ENCODE measurements at places on chromosomes 3 and 15.

DNA sequence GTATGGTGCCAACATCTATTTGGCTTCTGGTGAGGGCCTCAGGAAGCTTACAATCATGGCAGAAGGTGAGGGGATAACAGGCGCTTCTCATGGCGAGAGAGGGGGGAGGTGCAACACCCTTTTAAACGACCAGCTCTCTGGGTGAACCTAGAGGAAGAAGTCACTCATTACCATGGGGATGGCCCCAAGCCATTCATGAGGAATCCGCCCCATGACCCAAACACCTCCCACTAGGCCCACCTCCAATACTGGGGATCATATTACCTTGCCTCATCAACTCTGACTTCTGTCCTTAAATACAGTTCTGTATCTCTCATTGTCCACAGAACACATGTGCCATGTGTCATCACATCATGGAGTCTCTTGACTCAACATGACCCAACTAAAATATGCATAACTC, 37.5 kb upstream of the CLRN1 start:
- DNase-seq, result no peak

DNA sequence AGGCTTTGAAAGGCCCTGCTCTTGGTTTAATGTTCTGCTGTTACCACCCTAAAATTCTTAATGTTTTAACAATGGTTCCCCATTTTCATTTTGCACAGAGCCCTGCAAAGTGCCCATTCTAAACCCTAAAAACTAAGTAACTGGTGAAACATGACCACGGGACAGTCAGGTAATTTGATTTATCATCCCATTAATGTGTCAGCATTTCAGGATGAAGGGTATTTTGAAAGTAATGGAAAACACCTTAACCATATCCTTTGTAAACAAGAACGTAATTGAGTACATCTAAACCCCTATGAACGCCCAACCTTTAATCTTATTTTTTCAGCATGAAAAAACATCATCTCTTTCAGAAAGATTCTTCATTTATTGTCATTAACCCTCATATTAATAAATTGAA, 164.9 kb upstream of the IL12A start:
- no peak for DNase-seq

DNA sequence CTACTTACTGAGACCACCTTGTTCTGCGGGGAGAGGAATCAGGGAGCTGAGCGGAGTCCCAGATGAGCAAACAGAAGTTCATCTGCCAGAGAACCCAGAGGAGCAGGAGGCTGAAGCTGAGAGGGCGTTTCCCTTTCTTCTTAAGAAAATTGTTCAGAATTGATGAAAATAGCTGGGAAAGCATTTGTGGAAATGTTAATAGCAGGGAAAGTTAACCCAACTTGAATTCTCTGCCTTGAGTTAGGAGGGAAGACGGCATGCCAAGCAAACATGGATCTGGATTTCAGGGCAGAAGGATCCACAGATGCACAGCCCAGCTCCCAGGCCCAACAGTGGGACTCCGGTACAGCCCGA, 23.2 kb downstream of the CRABP1 start:
- no peak for DNase-seq

DNA sequence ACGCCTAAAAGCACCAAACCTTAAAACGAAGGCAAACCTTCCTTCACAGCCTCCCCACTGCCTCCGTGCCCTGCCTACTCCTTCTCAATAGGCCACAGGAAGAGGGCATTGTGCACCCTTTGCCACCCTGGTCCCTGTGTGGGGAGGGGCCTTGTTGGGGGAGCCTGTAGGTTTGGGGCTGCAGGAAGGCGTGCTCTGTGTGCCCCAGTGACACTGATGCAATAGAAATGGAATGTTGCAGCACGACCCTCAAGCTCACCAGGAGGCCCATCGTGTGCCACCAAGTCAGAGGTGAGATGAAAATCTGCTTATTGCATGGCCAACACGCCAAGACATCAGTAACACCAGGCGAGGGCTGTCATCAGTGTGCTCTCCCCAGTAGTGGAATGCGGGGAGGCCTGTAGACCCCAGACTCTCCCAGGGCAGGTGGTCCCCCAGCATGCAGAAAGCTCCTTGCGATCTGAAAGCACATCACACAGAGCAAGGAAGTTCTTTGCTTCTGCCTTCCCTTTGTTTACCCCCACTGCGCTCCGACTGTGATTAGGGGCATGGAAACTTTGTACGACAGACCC, 86.2 kb downstream of the ASB7 start:
- no peak for DNase-seq

DNA sequence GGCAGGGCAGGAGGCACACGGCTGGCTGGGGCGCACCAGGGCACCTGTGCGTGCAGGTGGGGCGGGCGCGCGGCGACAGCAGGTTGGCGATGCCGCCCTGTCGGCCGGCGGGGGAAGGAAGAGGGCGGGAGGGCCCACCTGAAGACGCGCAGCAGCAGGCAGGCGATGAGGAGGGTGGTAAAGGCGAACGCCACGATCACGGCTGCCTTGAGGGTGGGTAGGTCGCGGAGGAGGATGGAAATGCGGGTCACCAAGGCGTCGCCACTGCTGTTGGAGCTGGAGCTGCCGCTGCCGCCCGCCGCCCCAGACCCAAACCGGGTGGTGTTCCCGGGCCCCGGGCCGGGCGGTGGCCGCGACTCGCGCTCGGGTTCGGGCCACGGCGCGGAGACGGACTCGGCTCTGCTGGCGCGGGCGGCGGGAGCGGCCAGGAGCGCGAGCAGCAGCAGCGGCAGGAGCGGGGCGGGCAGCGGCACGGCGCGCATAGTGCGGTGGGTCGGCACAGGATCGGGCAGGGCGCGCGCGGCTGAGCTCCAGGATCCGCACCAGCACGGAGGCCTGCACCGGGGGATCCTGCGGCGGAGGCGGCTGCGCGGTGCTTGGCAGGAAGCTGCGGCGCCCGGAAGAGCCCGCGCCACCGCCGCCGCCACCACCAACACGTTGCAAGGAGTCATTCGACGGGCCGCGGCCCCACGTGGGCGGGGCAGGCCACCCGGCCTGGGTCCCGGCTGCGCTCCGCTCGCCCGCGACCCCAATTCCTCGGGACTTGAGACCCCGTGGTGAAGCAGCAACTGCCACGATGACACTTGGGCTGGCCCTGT, at the start of gene FAM174B:
TSS of gene FAM174B (minus strand) at position 598 of the 818 bp plus-strand sequence.
- DNase-seq, result no peak

DNA sequence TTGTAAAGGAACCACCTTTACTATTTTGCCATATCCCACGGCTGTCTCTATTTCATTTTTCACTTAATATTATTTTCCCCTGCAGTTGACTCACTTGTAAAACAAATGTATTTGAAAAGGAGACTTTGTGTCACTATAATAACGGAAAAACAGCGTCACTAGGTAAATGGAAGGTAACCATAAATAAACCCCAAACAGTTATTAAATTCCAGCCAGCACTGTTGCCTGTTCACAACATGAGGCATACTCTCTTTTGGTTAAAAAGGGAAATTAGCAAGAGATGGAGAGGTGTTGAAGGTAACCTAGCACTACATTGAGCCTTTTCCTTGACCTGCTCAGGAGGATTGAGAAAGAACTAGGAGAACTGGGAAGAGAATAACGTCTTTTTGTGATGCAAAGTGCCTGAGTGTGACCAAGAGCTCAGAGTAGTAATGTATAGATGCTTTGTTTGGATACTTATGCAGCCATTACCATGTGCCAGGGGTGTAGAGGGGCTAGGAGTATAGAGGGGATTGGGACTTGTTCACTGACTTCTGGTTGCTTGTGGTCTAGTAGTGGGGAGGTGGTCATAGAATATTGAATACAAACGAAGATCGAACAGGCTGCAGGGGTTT, 19.6 kb downstream of the FLNB start:
- DNase-seq, result no peak

- DNase-seq, result no peak
These were observed 4.4 kb upstream of the FOXB1 start for GRCh38 chr15:59999612-60000112.

- DNase-seq, result no peak
These were observed 133.8 kb upstream of the MCTP2 start for GRCh38 chr15:94097552-94097951.

DNA sequence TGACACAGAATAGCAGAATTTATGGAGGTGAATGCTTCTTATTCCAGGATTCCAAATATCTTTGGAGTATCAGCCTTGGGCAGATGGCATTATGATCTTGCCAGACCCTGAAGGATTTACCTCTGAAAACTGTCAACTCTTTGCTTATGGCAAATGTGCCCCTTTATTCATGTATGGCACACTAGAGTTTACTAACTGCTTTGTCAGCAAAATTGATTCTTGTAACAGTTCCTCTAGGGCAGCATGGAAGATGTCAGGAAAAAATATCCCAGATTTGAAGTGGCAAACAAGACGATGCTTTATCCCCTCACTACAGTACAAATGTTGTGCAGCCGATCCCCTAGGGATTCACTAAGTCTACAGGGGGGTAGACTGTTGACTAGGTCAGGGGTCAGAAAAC, 79.7 kb downstream of the EDEM1 start:
- no peak for DNase-seq

DNA sequence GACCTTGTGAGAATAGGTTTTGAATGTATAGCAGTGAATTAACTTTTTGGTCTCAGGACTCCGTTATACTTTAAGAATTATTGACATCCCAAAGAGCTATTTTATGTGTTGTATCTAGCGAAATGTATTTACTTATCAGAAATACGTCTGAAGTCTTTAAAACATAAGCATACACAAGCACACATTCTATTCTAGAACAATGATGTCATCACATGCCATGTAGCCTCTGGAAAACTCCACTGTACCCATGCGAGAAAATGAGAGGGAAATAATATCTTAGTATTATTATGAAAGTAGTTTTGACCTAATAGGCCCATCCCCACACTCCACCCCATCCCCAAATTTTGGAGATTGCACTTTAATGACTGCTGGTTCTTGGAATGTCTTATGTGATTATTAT, 1.5 kb downstream of the POLR2M start:
- no peak for DNase-seq

DNA sequence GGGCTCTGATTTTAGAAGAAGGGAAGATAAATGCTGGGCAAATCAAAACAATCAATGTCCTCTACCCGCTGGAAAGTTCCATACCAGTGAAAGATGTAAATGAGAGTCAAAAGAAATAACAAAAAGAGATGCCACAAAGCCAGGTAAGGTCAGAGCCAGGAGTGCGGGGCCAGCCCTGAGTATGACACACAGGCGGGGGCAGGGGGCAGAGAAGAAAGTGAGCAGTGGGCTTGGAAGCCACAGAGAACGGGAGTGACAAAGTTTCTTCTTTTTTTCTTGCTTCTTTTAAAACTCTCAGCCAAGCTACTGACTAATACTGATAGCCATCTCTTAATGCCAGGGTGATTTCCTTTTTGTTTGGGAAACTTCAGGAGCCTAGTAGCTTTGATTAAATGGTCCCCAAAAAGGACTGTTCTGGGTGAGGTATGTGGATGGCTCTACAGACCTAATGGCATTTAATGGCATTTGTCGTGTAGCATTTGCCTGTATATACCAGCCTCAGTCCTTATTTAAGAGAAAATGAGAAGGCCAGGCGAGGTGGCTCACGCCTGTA, 23.1 kb upstream of the TSEN2 start:
- DNase-seq, result no peak

DNA sequence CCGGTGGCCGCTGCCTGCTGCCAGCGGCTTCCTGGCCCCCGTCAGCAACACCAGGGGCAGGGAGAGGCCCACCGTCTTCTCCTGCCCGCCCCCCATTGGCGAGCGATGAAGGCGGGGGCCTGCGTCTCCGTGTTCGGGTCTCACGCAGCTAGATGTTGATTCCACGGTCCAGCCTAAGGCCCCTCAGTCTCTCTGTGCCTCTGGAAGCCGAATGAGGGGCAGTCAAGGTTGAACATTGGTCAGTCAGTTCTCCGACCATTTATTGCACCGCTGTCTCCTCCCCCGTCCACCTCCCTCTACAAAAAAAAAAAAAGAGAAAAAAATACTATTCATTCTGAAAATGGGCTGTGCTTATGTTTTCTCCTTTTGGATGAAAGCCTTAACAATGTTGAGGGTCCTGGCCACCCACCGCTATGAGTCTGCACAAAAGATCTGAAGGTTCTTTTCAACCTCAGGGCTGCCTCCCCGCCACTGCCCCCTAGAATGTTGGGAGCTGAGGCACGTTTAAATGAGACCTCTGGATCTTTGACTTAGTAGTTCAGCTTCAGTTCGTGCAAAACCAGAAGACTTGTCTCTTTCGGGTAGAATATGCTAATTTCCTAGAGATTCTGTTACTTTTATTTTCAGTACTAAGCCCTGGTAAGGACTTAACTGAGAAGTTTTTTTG, 736 bp downstream of the IREB2 start:
- DNase-seq, result no peak

DNA sequence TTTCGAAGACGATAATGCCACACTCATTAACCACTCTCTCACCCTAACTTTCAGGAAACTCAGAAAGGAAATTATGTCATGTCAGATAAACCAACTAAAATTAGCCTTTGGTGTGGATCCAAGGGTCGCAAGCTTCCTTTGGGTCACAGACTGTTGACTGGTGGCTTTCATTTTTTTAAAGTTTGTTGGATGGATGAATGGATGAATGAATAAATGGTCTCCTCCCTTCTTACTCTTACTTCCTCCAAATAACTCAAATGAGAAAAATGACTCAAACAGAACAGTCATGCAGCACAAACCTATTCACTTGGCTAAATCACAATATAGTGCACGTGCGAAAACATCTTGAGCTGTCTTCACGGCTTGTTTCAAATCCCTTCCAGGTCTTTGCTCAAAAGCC, 82.9 kb upstream of the HACD2 start:
- DNase-seq, result no peak

DNA sequence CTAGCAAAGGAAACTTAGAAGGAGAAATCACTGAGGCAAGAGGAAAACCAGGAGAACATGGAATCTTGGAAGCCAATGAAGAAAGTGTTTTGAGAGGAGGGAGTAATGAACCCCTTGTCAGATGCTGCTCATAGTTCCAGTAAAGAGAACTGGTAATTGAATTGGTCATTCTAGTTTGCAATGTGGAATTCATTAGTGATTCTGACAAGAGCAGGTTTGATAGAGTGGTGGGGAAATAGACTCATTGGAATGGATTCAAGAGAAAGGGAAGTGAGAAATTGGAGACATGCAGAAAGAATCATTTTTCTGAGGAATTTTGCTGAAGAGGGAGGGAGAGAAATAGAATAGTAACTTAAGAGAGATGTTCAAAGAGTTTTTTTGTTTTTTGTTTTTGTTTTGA, 21.0 kb downstream of the GLCE start:
- DNase-seq, result no peak

DNA sequence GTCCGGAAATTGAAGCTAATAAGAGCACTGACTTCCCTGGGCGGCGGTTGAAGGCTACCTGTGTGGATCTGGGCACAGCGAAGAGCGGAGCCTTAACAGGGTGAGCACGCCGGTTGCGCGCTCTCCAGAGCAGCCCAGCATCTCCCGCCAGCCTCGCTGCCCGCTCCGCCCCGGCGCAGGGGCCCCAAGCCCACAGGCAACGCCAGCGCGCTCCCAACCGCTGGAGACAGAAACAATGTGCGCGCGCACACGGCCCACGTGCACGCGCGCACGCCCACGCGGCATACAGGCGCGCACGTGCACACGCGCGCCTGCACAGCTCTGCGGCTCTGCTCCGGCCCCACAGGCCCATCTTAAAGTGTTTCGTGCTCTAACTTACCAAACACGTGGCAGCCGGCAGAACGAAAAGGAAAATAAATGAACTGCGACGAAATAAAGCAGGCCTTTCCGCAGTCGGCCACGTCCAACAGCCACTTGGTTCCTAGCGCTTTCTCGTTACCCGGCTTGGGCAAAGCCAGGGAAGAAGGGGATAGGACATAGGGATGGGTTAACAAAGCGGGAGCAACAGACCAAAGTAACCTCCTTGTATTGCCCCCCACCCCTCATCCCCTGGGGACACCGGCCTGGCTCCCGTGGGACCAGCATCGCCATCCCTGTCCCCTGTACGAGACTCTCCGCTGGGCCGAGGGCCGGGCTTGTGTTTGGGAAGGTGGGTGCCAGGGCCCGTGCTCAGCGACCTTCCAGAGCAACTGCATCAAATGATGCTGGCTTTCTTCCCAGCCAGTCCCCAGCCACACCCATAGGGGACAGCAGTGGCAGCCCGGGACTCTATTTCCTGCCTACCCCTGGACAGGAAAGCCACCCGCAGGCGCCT, 203.7 kb downstream of the ABHD5 start:
- no peak for DNase-seq

All from GM04503 (cell line).